ENCODE measurements at places on chromosomes 2 and 18.

- no peak for DNase-seq
Observed at GRCh38 chr18:77701977-77702376, 452.3 kb downstream of the GALR1 start.

DNA sequence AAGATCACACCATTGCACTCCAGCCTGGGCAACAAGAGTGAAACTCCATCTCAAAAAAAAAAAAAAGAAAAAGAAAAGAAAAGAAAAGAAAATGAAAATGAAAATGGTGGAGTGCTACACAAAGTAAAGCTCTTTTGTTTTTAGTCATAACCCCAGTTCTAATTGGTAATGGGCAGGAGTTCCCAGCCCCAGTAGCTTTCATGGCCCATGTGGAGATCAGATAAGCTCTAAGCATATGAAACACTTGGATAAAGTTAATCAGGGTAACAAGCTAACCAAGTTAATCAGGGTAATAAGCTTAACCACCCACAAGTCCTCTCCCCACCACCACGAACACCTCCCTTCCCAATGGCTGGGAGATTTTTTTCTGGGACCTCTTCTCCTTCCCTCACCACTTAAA lies 240.8 kb downstream of the BCL11A start:
- no peak for DNase-seq

DNA sequence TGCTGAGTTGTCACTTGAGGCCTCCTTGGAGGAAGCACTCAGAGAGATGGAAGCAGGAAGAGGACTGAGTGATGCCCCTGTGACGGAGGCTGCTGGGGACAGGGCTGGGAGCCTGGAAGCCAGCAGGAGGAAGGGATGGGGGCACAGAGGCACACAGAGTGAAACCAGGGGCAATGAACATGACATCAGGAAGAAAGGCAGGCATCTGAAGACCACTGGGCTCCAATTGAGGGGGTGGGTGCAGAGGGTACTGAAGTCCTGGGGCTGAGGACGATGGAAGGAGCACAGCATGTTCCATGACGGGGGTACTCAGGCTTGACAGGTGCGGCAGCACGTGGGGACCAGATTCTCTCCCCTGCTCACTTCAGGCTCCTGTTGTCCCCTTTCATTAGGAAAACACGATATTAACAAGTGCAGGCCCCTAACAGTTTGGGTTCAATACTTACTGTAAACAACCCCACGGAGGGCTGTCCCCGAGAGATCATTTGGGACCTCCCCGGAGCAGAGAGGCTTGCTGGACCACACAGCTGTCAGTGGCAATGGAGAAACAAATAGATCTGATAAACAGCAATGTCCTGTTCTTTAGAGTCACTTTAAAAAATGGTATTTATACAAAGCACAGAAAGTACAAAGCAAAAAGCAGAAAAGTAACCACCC lies 8.7 kb downstream of the INPP5D start:
- DNase-seq, result no peak

GRCh38 chr2:212979799-212980198 lies 171.6 kb downstream of the IKZF2 start:
- DNase-seq, result peak; percentile 28

GRCh38 chr18:40962784-40963183 lies 992.2 kb upstream of the PIK3C3 start:
- no peak for DNase-seq

GRCh38 chr18:3328532-3328931 lies 66.6 kb downstream of the MYL12B start:
- DNase-seq, result no peak

GRCh38 chr2:158953926-158954763 lies 14.3 kb upstream of the TANC1 start:
- DNase-seq, result peak; percentile 22

GRCh38 chr2:239512054-239512453 lies 111.2 kb upstream of the HDAC4 start:
- no peak for DNase-seq

- peak; percentile 33 for DNase-seq
Observed at GRCh38 chr2:3377279-3377611, 373 bp downstream of the EIPR1 start.

GRCh38 chr2:214774108-214774507 lies 35.4 kb downstream of the BARD1 start:
- DNase-seq, result no peak

- no peak for DNase-seq
Observed at GRCh38 chr2:125167820-125168219, 1142.7 kb downstream of the CNTNAP5 start.

- DNase-seq, result no peak
Observed at GRCh38 chr18:59300676-59301285, 17.7 kb downstream of the CPLX4 start.

GRCh38 chr2:183248866-183249567 lies 124.8 kb downstream of the NUP35 start:
- DNase-seq, result no peak

- no peak for DNase-seq
Observed at GRCh38 chr2:18976168-18976961, 382.1 kb downstream of the OSR1 start.

- DNase-seq, result no peak
Observed at GRCh38 chr2:73292906-73293533, 328 bp downstream of the EGR4 start.

- DNase-seq, result no peak
Observed at GRCh38 chr18:37653618-37654017, 88.0 kb upstream of the CELF4 start.

DNA sequence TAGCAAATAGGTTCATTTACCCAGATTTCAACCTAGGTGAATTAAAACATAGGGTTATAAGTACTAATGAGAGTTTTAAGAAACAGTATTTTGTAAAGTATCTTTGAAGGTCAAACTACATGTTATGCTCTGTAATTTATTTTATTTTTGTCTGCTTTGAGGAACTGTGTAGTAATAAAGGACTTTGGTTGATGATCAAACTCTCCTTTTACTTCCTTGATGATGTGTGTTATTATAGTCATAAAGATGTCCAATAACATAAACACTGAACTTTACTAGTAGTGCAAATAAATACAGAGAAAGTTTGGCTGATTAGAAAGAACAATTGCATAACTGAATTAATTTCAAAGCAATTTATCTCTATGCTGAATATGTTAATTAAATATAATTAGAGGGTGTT lies 6.3 kb downstream of the GULP1 start:
- DNase-seq, result no peak

Data from GDM1 (cell line).